ENCODE measurements at places on chromosomes 3 and 15.

- DNase-seq: no peak
Measured at GRCh38 chr3:29568355-29568754, 287.5 kb downstream of the RBMS3 start.

DNA sequence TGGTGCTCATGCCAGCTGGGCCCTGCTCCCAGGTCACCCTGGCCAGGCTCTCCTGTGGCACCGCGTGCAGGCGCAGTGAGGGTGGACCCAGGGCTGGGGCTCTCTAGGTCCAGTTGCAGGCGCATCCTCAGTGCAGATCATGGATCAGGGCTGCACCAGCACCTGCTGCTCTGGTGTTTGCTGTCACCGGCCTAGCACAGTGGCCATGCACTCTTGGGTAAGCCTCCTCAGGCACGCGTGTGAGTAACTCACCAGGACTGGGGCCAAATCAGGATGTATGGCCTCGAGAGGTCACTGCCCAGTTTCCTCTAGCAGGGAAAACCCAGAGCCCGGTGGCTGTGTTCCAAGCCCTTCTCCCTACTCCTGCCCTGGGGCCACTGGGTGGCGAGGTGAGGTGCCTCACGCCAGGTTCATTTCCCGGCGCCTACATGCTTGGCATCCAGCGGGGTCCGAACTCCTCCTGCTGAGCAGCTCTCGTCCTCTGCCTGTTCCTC, 45.5 kb upstream of the SLC41A3 start:
- no peak for DNase-seq

GRCh38 chr3:39216176-39216790, 23.9 kb upstream of the XIRP1 start:
- DNase-seq: no peak

DNA sequence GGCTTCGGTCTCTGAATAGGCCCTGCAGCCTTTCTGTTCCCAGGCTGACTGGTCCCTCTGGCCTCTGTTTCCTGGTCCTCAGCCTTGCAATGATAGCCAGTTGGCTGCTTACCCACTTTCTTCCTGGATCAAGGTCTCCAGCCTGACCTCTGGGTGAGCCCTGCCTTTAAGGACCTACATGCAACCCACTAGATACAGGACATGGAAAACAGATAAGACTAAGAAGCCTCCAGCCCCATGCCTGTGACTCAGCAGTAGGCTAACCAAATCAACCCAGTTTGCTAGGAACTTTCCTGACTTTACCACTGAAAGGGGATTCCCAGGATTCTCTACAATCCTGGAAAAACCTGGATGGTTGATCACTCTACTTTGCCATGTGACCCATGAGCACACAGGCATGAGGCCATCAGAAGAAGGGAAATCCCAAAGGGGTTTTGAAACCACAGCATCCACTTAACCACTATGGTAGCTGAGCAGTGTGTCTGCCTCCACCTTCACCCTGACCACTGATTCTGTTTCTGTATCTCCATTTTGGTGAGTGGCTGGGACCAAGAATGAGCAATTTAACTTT, 188.1 kb downstream of the CHST2 start:
- DNase-seq: no peak

DNA sequence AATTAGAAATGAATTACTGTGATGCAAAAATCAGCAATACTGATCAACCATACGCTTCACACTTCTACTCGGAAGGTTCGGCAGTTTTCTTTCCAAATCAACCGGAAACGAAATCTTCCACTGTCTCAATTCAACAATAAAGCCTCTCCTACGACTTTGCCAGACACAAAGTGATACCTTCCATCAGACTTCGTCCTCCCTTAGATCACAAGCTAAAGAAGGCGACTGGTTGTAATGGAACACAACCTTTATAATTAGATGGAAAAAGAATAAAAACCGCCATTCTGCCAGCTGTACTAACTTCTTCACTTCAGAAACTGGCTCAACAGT, 618 bp downstream of the PARL start:
- no peak for DNase-seq

DNA sequence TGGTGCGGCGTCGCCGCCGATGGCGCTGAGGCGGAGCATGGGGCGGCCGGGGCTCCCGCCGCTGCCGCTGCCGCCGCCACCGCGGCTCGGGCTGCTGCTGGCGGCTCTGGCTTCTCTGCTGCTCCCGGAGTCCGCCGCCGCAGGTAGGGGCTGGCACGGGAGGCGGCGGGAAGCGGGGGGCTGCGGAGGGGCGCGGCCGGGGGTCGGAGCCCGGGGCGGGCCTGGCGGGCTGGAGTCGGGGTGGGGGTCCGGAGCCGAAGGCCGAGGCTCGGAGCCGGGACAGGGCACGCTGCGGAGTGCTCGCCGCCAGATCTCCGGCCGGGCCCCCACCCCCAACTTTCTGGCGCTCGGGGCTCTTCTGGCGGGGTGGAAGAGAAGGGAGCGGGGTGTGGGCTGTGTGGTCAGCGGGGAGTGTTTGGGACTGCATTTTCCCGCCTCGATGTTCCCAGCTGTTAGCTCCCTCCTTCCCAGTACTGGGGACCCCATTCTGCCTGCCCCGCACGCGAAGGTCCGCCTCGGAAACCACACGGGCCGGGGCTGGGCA, 299 bp downstream of the TYRO3 start:
- DNase-seq: no peak

DNA sequence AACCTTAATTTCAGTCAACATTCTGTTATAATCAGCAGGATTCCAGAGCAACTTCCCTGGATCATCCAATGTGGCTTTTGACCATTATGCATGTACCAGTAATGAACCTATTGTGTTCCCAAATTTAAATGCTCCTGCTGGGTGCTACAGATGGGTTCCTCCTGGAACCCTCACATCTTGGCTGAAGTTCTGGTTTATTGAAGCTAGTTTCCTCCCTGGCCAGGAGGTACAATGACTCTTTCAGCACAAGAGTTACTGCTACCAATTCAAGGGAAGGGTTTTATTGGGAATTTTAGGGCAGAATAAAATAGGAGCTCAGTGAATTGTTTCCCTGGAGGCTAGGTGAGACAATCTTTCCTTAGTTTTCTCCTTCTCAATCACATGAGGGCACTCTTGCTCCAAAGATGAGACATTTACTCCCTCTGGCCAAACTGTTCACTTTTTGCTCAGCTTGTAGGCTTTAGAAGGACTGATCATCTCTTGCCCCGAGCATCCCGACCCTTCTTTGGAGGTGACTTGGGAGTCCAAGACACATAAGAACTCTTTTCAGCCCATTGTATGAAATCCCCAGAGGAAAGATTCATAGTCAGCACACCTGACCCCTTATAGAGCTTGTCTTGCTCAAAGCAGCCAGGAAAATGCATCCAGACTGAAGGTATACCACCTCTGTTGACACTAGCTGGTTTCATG, 8.8 kb upstream of the NPHP3 start:
- DNase-seq: no peak

GRCh38 chr15:101608201-101608600, 44.0 kb downstream of the TM2D3 start:
- no peak for DNase-seq

- no peak for DNase-seq
Measured at GRCh38 chr3:23767546-23767945, 38.2 kb upstream of the UBE2E1 start.

GRCh38 chr15:31489801-31490646, 163.4 kb downstream of the KLF13 start:
- DNase-seq: no peak

Measured in stimulated activated CD8-positive, alpha-beta memory T cell treated with anti-CD3 and anti-CD28 coated beads, Interleukin-4, amount 100 ng/mL, for 1 hour (primary cell).